ENCODE measurements at places on chromosomes 3 and 15.

DNA sequence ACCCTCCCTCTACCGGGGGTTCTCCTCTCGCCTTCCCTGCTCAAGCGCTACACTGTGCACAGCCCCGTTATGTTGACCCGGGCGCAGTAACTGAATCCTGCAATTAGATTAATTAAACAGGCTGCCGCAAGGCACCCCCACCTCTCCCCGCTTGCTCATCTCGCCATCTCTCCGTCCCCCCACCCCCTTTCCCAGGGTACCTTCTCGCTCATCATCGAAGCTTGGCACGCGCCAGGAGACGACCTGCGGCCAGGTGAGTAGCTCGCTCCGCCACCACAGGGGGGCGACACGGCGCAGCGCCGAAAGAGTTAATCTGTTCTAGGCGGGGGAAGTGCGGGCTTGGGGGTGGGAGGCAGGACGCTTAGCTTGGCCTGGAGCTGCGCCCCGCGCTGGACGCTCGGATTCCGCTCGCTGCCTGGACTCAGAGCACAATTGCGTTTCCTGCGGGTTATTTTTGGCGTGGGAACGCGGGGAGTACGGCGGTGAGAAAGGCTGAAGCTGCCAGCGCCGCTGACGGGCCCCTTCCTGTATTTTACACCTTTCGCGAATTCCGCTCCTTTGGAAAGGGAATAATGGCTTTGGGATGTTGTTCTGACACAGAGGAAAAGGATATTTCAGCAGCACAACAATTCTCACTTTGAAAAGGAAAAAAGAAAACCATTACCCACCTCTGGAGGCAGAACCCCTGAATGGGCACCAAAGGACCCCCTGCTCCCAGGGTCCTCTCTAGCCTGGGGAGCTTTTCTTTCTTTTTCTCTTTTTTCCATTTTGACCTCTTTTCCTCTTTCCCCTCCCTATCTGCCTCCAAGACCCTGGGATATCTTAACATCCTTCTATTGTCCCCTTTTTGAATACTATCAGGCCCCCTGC, 1.5 kb downstream of the DLL4 start:
- DNase-seq, result no peak

DNA sequence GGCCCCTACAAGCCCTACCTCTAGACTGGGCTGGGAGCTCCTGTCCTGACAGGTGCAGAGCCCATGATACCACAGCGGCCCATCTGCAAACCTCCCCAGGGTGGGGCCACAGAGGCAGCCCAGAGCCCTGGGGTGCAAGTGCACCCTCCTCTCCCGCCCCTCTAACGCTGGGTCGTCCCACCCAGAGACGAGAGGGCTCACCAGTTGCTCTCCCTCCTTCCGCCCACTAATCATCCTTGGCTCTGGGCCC, 742 bp downstream of the TNK2 start:
- peak; percentile 76 for DNase-seq

- peak; percentile 63 for DNase-seq
Measured at GRCh38 chr15:74175271-74176191, 2.0 kb downstream of the ISLR start.

DNA sequence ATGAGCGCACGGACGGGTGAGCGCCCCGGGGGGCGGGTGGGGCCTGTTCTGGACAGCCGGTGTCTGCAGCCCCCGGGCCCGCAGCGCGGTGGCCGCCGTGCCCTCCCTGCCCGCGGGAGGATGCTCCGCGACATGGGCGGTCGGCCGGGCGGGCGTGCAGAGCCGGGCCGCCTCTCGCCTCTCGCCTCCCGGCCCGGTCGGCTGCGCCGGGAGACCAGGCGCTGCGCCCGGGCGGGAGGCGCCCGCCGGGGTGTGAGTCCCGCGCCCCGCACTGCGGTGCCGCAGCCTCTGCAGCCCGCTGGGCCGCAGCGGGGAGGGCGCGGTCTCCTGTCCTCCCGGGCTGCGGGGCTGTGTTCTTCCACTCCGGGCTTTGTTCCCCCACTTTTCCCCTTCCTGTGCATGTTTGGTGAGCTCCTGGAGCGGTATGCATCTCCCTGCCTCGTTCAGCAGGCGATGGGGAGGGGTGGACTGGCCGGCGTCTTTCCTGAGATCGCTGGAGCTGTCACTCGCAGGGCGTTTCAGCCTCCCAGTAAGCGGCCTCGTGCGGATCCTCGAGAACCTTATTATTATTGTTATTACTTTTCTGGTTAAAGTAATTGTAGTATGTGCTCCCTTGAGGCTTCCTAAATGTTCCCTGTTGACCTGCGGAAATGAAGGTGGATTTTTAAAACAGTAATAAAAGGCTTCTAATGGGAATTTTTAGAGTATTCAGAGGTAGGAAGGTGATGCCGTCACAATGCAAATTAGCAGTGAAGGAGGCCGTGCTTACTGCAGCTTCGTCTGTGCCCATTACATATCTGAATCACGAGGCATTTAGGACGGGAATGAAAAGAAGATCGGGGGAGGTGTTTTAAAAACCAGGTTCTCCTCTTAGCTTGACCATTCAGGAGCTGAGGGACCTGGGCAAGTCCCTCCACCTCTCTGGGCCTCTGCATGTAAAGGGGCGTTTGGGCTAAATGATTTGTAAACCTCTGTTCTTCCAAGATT, 593 bp downstream of the TMOD2 start:
- DNase-seq, result peak; percentile 71

DNA sequence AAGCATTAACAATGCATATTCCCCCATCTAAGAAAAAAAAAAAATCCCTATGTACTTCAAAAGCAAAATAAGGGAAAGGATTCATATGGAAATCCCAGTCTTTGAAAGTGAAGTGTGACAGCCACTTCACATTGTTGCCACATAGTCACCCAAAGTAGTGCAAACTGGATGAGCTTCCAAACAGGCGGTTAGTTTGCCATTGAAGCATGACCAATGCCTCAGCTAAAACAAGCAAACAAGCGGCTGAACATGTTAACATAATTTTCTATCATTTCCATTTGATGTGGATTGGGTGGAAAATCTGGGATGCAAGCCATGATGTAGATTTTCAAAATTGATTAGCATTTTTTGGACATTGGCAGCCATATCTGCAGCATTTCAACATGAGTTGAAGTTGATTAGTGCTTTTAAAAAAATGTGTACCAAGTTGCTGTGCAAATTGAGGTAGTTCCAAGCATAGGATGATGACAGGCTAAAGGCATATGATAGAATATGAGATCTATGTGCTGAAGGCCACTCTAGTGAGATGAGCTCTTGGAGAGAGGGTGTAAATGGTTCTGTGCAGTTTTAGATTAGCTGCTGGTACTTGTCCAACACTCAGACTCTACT, 405.2 kb downstream of the NR2F2 start:
- DNase-seq, result no peak

DNA sequence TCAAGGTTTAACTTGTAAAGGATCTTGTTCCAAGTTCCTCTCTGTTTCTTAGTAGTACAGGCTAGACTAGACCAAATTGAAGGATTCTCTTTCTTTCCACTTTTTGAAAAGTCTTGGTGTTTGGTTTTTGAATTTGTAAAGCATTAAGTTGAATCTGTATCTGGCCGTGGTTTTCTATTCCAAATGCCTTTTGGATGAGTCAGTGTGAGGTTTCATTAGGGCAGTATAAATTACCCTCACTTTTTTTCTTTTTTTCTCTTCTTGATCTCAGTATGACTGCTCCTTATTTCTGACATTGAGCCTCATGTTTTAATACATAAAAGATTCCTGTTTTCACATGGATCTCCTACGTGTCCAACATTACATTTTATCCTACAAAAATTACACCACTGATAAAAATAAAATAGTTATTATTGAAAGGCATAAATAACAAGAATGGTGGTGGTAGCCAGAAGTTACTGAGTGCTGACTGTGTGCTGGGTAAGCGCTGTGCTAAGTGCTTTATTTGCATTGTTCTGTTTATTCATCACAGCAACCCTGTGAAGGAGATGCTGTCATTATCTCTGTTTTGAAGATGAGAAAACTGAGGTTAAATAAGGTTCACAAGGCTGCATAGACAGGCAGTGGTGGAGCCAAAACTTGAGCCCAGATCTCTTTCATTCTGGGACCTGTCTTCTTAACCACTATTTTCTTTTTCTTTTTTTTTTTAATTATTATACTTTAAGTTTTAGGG, 48.3 kb downstream of the MITF start:
- no peak for DNase-seq

GRCh38 chr15:56244038-56244810, 545 bp upstream of the RFX7 start:
- peak; percentile 69 for DNase-seq

- DNase-seq, result no peak
Measured at GRCh38 chr3:83096-83495, 113.5 kb upstream of the CHL1 start.
